HCEC 1CT (cell line): ENCODE measurements at places on chromosomes 2 and 18.

GRCh38 chr2:218010984-218011652 is 8.3 kb upstream of the TNS1 start:
- no peak for DNase-seq

- DNase-seq = no peak
Measured at GRCh38 chr2:163187995-163188655, 349.6 kb upstream of the KCNH7 start.

GRCh38 chr2:26033270-26033817 is 540 bp upstream of the RAB10 start:
- DNase-seq = peak; percentile 80

GRCh38 chr2:207619764-207620203 is 5.4 kb downstream of the METTL21A start:
- DNase-seq = peak; percentile 23

DNA sequence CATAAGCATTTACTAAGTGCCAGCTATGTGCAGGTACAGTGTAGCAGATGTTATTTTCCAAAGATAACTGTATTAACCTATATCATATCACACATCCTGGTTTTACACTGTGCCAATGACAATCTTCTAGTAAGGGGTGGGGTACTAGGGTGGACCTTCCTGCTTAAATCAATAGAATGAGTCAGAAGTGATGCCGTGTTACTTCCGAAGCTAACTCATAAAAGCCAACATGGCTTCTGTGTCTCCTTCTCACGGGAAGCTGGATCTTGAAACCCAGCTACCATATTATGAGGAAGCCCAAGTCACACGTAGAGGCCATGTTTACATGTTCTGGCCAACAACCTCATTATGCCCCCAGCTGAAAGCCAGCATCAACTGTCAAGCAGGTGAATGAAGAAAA is 59.1 kb downstream of the MRPL33 start:
- DNase-seq = no peak

- DNase-seq = peak; percentile 68
Measured at GRCh38 chr2:232372231-232373208, 6.0 kb upstream of the ALPP start.

DNA sequence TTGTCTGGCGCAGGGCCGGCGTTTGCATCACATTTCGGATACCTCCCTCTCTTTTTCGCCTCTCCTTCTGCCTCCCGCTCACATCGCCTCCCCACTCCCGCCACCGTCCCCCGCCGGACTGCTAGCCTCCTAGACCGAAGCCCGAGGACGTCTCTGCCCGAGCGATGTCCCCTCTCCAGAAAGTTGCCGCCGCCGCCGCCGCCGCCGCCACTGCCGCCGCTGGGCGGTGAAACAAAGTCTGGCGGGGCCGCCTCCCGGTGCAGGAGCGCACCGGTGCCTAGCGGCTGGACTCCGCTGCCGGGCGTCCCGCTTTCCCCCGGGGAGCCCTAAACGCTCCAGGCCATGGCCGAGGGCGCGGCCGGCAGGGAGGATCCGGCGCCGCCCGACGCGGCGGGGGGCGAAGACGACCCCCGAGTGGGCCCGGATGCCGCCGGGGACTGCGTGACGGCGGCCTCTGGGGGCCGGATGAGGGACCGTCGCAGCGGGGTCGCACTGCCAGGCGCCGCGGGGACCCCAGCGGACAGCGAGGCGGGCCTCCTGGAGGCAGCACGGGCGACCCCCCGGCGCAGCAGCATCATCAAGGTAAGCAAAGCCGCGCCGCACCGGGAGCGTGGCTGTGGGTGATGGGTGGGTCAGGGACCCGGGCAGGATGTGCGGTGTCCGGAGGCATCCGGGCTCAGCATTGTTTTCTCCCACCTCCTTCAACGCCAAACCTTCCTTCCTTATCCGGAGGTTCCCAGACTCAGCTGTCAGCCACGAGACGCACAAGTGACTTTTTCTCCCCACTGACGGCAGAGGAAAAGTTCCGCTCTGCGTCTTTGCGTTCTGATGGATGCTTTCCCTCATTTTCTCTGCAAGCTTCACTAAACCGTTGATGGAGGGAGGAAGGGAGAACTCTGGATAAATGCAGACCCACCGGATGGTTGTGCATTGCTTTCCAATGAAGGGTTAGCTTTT is 643 bp downstream of the PLCL1 start:
- DNase-seq = no peak

DNA sequence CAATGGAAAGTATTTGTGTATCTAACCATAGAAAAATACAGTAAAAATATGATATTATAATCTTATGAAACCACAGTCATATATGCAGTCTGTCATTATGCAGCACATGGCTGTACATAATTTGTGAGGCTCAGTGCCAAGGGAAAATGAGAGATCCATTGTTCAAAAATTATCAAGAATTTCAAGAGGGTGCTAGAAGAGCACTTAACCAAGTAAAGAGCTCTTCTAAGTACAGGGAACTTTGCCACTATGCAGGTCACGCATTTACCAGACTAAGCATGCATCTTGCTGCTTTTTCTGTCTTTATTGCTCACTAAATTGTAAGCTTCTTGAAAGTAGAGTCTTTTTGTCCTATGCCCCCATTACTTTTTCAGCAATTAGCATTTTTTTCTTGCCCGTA is 438.0 kb downstream of the LRP1B start:
- no peak for DNase-seq

GRCh38 chr2:197339496-197340220 is 29.1 kb upstream of the ANKRD44 start:
- DNase-seq = no peak

- DNase-seq = no peak
Measured at GRCh38 chr18:71079606-71080005, 790.8 kb downstream of the SOCS6 start.

DNA sequence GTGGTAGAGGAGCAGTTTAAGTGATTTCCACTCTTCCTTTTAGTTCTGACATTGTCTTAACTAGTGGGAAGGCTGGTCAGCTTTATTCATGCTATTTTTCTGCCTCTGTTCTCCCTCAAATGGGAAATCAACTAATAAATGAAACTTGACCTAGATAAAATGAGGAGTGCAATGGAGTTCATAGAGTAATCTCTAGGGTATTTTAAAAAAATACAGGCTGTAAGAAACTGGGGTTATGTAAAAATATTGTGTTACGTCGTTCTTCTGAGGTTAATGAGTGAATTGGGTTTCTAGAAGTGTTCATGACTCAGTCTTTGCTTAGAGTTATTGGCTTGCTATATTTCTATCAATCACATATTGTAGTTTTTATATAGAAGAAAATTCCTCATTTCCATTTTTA is 734.5 kb downstream of the MBD2 start:
- DNase-seq = no peak

DNA sequence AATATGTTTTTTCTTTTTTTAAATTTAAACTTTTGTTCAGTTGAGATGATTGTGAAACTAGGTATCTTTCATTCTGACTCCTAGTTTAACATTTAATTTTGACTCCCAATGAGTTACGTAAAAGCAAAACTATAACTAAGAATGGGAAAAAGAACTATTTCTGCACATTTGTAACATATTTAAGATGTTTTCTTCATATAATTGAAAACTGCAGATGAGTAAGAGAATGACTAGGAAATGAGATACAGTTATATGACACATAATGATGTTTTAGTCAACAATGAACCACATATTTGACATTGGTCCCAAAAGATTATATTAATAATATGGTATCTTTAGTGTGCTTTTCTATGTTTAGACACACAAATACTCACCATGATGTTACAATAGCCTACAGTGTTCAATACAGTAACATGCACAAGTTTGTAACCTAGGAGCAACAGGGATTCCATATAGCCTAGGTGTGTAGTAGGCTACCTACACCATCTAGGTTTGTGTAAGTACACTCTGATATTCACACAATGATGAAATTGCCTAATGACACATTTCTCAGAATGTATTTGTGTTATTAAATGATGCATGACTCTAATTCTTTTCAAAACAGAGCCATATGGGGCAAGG is 12.6 kb downstream of the ERMN start:
- peak; percentile 83 for DNase-seq

- no peak for DNase-seq
Measured at GRCh38 chr2:38622210-38622609, 19.5 kb upstream of the HNRNPLL start.

DNA sequence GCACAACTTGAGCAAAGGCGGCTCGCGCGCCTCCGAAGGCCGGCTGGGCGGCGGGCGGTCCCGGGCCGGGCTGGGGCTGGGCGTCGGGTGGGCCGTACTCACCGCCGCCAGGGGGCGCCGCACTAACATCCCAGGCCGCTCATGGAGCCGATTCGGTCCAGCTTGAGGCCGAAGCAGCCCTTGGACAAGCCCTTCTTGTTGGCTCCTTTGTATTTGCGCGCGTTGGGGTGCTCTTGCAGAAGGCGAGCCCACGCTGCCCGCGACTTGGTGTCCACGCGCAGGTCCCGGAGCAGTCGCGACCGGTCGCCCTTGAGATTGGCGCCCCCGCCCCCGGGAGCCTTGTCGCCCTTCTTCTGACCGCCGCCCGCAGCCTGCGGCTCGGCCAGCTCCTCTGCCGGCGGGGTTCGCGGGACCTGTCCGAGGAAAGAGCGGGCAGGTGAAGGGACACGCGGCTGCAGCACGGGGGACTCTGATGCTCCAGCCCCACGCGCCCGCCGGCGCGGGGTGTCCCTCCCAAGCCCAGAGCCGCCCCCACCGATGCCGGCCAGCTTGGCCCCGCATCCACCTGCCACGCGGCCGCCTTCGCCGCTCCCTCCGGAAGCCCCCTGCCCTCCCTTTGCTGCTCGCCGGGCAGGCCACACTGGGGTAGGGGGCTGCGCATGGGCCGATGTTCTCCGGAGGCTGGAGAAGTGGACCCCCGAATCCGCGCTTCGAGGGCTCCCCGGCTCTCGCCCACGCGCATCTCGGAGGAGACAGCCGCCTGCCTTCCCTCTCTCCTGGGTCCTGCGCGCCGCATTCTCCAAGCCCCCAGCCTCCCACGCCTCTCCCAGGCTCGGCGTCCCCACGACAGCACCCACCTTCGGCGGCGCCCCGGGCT is 655 bp downstream of the NPPC start:
- peak; percentile 79 for DNase-seq

GRCh38 chr2:154125891-154126290 is 254.2 kb downstream of the GALNT13 start:
- no peak for DNase-seq

- DNase-seq = no peak
Measured at GRCh38 chr2:230601510-230601909, 111.1 kb upstream of the CAB39 start.

GRCh38 chr18:59649591-59649990 is 47.6 kb downstream of the CCBE1 start:
- DNase-seq = peak; percentile 38

- no peak for DNase-seq
Measured at GRCh38 chr2:109521233-109522062, 92.3 kb downstream of the SEPTIN10 start.

- no peak for DNase-seq
Measured at GRCh38 chr2:64213532-64214275, 69.5 kb upstream of the PELI1 start.

DNA sequence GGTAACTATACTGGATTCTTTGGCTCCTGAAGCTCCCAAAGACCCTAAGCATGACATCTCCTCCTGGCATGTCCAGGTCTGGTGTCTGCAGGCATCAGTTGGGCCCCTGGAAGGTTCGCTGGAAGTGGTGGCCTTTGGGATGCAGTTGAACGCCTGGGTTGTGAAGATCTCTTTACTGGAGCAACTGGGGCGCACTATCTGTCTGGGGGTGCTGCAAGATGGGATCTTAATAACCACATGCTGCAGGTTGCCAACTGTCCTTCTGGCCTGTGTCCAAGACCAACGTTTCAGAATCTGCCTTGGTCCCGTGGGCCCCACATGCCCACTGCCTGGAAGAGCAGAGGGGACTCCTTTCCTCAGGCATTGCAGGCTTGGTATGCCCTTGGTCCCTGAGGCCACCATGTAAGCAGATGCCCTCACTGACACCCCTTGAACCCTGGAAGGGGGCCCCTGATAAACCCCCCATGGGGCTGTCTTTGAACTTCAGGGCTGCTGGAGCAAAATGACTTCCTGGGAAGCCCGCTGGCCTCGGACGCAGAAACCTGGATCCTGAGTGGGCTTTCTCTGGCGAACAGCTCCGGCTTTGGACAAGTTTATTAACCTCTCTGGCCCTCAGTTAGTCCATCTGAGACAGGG is 101.9 kb downstream of the TWIST2 start:
- DNase-seq = no peak
